ENCODE measurements at places on chromosomes 11 and 22.

DNA sequence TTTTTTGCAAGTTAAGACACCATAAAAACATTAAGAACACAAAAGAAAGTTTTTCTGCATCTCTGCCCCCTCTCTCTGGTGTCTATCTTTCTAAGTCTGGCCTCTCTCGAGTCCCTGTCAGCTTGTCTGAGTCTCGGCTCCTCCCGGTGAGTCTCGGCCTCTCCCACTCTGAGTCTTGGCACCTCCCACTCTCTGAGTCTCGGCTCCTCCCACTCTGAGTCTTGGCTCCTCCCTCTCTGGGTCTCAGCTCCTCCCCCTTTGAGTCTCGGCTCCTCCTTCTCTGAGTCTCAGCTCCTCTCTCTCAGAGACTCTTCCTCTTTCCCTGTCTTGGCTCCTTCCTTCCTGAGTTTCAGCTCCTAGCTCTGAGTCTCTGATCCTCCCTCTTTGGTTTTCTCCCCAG, 72.5 kb upstream of the AMPD3 start:
- no peak for DNase-seq

DNA sequence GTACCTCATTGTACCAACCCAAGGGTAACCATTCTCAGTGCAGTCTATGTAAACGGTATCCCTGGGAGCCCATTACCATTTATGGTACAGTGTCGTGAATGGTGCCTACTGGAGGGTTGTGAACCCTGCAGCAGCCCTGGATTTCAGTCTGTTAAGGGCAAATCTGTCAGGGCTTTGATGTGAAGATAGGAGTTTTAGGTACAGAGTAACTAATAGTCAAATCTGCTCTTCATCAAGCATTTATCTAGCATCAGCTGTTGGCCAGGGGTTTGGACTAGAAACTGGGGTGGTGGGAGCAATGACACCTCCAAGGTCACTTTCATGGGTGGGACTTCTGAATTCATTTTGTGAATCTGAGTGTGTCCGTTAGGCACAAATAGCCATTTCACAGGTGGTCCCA, 50.6 kb upstream of the RFPL3 start:
- DNase-seq = no peak

DNA sequence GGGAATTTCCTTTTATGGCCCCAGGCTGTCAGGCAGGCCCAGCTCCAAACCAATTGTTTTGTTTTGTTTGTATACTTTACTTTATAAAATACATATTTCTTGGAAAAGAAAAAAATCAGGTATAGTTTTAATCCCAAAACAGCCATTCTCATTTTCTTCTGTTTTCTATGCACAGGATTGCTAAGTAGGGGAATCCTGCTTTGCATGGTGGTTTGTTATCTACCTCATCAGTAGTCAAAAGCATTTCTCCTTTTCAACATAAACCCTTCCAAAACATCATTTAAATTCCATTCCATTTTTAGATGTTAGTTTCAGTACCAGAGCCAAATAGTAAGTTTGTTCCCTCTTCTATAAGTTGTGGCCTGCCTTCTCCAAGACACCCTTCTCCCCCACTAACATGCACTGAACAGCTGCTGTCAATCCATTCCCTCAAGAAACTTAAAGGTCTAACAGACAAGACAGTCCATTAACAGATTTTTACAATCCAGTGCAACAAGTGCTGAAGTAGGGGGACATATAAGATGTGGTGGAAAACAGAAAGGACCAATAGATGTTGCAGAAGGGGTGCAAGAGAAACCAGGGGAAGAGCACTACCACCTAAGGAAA, 3.7 kb downstream of the ILK start:
- no peak for DNase-seq

DNA sequence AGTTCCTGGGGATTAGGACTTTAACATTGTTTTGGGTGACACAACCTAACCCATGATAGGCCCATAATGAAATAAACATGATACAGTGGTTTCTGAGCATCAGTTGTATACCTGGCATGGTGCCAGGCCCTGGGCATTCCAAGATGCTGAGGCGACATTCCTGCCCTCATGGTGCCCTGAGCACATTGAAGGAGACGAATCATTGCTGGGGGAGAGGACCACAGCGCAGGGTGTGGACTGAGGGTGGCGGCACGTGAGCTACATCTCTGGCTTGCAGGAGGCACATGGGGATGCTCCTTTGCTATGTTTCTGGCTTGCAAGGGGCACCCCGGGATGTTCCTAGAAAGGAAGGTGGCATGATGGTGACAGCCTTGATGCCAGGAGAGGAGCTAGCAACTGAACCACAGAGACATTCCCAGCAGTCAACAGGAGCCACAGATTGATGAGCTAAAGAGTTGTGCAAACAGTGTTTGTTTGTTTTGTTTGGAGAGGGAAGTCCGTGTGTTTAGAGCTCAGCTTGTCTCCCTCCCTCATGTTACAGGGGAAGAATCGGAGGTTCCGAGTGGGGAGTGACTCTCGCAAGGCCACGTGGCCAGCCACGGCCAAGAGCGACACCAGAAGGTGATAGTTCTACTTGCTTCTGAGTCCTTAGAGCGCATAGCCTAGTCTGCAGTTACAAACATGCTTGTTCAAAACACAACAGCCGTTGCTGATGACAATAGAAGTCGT, 106.4 kb downstream of the MIAT start:
- DNase-seq = no peak

DNA sequence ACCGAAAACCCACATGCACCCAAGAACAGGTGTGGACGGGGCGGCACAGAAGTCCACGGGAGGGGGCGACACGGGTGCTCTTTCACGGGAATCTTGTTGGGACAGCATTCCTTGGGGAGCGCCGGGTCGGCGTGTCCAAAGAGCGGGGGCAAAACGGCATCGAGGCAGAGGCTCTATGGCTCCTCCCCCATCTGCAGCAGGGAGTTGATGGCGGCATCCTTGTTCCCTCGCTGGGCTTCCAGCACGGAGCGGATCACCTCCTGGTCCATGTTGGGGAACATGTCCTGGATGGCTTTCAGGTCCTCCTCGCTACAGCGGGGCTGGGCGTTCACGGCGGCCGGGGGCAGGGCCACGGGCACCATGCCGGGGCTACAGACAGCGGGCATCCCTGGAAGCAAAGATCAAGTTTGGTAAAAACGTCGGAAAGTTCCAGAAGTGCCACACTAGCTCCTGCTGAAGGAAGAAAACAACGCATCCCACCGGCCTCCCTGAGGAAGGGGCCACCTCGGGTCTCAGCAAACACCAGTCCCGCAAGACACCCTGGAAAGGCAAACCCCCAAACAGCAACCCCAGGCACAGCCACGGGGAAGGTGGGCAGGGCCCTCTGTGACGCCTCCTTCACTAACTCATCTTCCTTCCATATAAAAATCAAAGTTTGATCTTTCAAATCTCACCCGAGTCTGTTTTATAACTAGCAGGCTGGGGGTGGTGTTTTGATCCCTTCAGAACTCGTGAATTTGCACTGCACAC, 32.4 kb downstream of the TOLLIP start:
- no peak for DNase-seq

- no peak for DNase-seq
Measured at GRCh38 chr11:91700854-91701253, 523.8 kb upstream of the FAT3 start.

GRCh38 chr11:90737444-90738050, 514.7 kb upstream of the CHORDC1 start:
- DNase-seq = no peak

DNA sequence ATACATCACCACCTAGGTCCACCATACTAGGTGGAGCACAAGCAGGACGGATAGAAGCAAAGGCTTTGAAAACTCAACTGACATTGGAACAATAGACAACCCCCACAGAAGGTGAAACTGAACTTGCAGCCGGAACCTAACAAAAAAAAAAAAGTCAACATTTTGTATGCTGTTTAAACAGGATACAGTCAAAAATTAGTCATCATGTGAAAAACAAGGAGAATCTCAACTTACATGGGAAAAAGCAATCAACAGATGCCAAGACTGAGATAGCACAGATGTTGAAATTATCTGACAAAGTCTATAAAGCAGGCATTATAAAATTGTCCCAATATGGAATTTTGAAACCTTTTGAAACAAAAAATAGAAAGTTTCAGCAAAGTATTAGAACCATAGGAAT, 123.8 kb downstream of the RAB38 start:
- DNase-seq = no peak

GRCh38 chr11:103681855-103682254, 354.6 kb upstream of the DDI1 start:
- no peak for DNase-seq

Data from cerebellar cortex (tissue), 1 donor.